ENCODE measurements at places on chromosomes 2 and 18.

- DNase-seq, result no peak
Measured at GRCh38 chr2:16069933-16070647, 129.7 kb downstream of the MYCN start.

GRCh38 chr2:240384711-240385450, 50.6 kb upstream of the GPC1 start:
- DNase-seq, result no peak

DNA sequence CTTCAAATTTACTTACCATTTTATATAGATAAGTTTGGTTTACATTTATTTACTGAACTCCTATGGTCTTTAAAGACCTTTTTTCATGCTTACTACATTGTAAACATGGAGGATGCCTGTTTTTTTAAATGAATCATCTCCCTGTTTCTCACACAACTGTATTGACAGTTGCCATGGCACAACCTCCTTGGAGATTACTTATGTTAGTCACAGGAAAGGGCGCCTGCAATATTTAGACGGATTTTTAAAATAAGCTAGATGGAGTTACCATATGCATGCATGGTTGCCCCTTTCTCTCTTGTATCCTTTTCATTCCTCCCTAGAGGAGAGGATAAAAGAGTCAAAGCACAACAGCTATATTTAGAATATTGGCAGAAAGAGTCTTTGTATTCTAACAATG, 34.8 kb upstream of the CCDC102B start:
- no peak for DNase-seq

- no peak for DNase-seq
Measured at GRCh38 chr2:217142649-217143266, 282.9 kb upstream of the TNP1 start.

DNA sequence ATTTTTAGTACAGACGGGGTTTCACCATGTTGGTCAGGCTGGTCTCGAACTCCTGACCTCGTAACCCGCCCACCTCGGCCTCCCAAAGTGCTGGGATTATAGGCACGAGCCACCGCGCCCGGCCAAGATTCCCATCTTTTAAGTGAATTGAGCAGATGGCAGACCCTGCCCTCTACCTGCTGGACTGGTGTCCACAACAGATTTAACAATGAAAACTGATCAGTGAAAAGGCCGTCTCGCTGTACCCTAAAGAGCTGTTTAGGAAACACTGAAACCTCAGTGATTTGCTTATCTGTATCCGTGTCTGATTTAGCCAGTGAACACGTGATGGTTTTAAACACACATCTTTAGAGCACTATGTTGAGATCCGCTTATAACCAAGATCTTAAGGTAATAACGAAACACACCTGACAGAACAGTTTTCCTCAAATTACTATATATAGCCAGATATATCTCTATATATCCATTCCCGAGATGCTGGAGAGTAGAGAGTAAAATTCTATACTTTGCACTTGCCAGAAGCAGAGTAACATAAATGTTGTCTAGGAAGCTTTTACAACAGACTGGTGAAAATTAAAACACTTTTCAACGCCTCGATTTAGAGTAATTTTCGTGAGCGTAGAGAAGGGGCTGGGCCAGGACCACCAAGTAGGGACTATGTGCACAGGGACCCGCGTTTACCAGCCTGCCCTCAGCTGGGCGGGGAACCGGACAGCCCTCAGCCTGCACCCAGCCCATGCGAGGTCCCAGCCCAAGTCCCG, 594 bp downstream of the FAM161A start:
- no peak for DNase-seq

DNA sequence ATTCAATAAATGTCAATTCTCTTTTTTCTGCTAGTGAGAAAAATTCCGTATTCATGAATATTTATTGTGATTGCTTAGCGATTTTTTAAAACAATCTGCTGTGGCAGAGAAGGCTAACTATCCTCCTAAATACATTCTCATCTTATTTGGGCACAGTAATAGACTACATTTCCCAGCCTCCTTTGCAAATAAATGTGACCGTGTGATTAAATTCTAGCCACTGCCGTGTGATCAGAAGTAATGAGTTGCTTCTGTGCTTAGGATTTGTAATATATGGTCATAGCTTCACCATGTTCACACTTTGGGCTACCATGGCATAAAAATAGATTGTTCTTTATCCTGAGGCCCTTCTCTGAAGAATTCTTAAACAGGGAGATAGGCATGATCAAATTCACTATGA, 179.6 kb downstream of the FAM124B start:
- DNase-seq, result no peak

DNA sequence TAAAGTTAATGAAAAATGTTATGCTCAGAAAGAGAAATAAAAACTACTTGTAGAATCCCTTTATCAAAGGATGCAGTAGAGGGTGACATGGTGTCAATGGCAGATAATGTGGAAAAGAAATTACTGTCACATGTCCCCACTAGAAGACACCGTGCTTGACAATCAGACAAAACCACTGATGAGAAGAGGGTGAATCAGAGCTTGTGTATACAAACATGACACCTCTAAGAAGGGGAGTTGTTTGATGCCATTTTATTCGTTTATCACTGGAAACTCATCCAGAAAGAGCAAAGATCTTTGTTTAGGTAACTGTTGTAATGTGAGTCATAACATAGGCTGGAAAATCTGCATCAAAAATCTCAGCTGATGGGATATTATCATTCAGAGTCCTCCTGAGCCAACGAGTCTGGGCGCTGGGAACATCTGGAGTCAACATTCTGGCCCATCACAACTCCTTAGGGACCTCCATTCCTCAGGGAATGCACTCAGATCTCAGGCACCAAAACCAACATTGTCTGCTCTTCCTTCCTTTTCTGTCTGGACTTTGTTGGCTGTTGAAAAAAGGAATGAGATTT, 49.5 kb upstream of the RAB12 start:
- DNase-seq, result no peak

DNA sequence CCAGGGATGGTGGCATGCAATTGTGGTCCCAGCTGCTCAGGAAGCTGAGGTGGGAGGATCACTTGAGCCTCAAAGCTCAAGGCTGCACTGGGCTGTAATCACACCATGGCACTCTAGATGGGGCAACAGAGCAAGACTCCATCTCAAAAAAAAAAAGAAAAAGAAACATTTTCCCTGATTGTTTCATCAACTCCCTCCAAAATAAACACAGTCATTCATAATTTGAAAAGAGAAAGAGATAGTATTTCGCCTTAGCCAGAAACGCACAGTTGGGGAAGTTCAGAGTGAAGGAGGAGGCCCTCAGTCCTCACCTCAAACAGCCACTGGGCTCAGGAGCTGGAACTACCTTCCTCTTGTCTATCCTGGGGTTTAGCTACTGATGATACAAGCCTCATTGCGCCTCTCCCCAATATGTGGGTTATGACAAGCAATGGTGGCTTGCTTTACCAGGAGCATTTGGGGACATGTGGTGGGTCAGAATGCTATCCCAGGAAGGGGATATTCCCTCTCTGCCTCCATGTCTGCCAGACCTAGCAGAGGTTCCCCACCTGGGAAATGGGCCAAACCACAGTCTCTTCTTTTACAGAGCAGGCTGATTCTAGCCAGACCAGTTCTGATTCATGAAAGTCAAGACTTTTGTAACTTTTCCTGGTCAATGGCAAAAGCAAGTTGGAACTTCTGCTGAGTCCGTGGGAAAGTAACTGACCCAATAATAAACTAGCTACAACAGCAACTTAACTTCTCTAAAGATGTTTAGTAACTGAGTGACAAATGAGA, 22.2 kb upstream of the TMEM87B start:
- DNase-seq, result no peak

DNA sequence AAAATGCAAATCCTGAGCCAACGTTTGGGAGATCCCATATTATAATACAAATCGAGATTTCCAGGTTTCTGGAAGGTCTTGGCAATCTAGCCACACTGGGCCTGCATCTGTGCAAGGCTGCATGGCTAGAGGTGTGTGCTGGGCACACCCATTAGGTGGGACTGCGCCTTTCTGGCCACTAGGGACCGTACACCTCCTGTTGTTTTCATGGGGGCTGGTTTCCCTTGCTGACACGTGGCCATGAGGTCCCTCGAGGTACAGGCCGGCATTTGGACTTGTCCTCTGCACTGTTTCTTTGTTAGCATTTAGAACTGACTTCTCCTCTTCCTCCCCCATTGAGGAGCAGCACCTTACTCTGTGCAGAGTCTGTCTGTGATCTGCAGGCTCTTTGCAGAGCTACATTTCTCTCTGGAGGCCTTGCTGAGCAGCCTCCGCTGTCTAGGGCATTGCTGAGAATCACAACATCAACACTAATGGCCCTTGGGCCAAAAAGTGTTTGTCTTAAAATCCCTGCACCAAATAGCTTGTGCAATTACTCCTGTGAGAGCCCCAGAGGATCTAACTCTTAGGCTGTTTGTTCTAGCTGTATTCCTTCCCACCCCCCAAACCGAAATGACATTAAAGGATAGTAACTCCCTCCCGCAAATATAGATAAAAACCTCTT, 131.2 kb downstream of the NEDD4L start:
- DNase-seq, result no peak

DNA sequence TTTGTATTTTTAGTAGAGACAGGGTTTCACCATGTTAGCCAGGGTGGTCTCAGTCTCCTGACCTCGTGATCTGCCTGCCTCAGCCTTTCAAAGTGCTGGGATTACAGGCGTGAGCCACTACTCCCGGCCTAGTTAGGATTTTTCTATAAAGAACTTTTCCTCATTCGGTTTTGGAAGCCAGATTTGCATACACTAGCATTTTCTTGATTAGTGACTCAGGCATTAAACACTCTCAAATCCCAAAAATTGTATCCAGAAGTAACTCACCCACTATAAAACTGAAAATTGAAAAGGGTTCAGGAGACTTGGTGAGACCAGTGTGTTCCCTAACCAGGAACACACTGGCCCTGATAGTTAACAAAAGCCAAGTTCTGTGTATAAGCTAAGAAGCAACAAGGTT, 25.2 kb downstream of the EIF2AK3 start:
- no peak for DNase-seq

DNA sequence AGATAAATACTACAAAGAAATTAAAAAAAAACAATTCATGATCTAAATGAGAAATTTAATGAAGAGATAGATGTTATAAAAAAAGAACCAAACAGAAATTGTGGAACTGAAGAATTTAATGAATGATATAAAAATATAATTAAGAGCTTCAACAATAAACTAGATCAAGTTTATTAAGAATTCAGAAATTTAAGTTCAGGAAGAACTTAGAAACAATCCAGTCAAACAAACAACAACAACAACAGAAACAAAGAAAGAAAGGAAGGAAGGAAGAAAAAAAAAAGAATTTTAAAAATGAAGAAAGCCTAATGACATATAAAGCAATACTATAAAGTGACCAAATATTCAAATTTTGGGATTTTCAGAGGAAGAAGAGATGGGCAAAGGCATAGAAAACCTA, 250.9 kb upstream of the FBXO11 start:
- DNase-seq, result no peak

- no peak for DNase-seq
Measured at GRCh38 chr2:120338015-120338414, 7.9 kb upstream of the INHBB start.

DNA sequence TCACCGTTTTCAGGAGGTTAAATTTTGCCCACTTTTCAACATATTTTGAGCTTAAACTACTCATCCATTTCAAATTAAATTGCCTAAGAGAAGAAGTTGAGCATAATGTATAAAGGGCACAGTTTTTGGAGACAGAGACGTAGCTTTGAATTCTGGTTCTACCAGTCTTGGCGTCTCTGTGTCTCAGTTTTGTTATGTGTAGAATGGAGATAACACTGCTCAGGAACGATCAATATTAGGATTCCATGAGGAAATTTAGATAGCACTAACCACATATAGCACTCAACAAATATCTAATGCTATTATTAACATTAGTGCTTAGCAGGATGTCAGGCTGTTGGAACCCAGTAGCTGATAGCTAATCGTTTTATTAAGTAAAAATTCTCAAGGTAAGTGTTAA, 40.4 kb upstream of the GATA6 start:
- DNase-seq, result no peak

GRCh38 chr2:64720535-64721319, 67.0 kb upstream of the SERTAD2 start:
- no peak for DNase-seq

GRCh38 chr2:240425697-240426096, 9.8 kb upstream of the GPC1 start:
- no peak for DNase-seq

DNA sequence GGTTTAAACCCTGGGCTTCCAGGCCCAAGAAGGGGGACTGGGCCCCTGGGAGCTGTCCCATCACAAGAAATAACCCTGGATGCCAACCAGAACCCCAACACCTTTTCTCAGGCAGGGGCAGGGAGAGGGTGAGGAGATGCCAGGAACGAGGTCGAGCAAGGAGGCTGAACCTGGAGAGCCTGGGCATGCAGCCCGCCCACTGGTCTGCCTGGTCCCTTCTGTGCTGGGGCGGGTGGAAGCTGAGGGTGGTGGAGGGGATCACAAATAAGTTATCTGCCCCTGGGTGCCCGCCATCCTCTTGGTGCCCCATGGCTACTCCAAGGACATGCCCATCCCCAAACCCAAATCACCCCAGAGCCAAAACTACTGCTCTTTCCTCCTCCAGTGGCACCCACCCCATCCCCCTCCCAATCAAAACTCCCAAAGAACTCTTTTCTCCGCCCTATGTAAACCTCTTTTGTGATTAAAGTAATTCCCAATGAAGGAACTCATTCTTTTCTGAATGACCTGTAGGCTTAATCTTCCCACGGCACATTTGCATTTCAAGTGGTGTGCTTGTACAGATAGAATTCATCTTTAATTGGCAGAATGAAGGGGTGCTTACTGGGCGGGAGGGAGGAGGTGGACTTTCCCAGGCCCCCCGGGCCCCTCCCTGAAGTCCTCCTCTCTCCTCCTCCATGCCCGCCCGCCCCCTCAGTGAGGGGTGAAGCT, 47.9 kb downstream of the EFR3B start:
- no peak for DNase-seq

- DNase-seq, result no peak
Measured at GRCh38 chr18:36608107-36608506, 220.7 kb downstream of the TPGS2 start.

DNA sequence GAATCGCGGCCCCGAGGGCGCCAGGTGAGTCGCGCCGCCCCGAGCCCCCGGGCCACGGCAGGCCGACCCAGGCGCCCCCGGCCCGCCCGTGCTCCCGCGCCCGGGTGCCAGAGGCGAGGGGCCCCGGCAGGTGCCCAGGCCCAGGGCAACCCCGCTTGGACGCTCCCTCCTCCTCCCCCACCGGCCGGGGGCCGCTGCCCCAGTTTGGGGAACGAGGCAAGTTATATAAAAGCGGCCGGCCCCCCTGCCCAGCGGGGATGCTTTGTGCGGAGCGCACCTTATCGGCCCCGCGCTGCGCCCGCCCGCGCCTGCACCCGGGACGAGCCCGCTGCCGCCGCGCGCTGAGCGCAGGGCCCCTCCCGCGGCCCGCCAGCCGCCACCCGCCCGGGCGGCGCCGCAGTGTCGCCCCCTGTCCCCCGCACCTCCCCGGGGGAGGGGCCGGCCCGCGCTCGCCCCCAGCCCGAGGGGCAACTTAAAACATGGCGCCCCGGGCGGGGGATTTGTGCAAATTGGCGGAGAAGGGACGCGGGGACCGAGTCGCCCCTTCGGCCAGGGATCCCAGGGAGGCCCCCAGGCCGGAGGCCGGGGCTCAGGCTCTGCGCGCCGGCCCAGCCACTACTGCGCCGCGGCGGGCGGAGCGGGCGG, 639 bp downstream of the EPB41L3 start:
- no peak for DNase-seq

GRCh38 chr2:9738535-9739496, 104.5 kb upstream of the TAF1B start:
- no peak for DNase-seq

Measured in GDM1 (cell line).